ENCODE measurements at places on chromosomes 4 and X.

GRCh38 chrX:12970691-12971202, 4.2 kb upstream of the TMSB4X start:
- DNase-seq = no peak

- no peak for DNase-seq
Observed at GRCh38 chr4:22345678-22346077, 170.2 kb downstream of the ADGRA3 start.

DNA sequence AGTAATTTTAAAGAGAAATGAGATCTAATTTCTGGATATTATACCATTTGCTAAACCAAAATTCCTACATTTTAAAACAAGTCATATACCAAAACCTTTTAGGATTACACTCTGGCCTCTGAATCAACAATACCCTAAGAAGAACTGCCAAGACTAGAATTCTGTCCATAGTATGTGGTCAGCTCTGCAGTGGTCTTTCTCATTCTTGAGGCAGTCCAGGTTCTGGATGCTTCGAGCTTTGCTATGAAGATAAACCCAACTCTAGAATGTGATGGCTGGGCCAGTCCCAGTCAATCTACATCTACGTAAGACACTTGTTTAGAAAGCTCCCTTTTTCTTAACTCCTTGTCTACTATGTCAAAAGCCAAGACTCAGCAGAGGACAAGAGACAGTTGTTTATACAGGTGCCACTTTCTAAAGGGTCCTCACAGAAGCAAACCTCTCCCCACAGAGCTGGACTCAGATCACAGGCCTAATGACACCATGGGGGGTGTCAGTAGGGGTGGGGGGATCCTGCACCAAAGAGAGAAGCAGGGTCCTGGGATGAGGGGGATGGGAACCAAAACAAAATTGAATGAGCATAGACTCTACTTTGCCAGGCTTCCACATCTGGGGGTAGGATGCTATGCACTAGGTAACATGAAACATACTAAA, 63.2 kb downstream of the SH3RF1 start:
- DNase-seq = no peak

DNA sequence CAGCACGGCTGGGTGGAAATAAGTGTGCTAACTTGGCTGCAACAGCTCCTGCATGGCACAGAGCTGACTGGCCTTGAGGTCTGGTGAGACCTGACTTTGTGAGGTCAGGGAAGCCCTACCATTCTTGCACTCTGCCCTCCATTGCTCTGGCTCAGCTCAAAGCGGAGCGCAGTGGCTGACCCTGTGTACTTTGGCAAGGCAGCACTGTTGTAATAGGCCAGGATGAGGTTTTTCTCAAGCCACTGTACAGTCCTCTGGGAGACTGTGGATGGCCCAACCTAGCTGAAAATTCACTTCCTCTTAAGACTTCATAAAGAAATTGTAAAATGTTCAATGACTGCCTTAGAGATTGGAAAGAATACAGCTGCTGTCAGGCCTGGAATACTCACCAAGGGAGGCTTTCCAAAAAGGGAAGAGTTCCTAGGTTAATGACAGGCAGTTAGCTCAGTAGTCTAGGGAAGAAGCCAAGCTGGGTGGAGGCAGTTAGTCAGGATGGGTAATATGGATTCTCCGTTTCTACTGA, 129.8 kb downstream of the GUCY2F start:
- DNase-seq = no peak

GRCh38 chrX:1400049-1400448, 8.1 kb upstream of the SLC25A6 start:
- DNase-seq = no peak

GRCh38 chr4:163815776-163816175, 321.3 kb downstream of the TMA16 start:
- DNase-seq = no peak

DNA sequence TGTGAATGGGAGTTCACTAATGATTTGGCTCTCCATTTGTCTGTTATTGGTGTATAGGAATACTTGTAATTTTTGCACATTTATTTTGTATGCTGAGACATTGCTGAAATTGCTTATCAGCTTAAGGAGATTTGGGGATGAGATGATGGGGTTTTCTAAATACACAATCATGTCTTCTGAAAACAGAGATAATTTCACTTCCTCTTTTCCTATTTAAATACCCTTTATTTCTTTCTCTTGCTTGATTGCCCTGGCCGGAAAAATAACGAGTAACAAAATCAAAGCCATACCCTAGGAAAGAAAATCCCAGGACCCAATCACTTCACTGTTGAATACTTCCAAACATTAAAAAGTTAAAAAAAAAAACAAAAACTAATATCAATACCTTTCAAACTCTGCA, 67.7 kb upstream of the UGT2B4 start:
- no peak for DNase-seq

- DNase-seq = no peak
Observed at GRCh38 chr4:13285336-13285735, 198.8 kb downstream of the RAB28 start.

DNA sequence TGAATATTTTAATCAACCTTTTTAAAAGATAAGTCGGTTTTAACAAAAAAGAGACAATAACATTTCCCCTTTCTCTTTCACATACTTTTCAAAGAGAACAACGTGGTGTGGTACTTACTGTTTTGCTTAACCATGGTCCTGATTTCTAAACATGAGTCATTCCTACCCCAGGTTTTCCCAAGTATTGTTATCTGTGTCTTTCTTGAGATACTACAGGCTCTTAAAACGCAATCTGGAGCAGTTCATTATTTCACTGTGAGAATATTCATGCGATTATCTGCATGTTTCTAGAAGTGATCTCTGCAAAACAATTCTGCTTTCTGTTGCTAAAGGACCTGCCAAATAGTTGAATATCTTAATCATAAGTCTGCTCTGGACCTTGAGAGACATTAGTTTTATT, 127.3 kb downstream of the TENM3 start:
- no peak for DNase-seq

DNA sequence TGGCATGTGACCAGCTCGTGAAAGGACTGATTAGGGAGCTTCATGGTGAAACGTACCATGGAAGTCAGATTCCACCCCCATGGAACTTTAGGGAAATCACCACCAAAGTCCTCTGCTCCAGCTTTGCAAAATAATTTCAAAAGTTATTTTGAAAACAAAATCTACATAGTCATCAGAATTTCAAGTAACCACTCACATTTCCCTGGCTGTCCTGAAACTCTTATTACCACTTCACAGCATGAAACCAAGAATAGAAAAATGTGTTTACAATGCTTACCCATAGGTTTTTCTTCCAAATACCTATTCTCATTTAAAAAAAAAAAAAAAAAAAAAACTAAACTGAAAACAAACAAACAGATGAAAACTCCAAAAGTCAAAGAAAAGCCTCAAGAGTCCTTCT, 198.7 kb downstream of the PDGFRA start:
- DNase-seq = no peak

GRCh38 chr4:79174490-79175252, 151.2 kb downstream of the NAA11 start:
- DNase-seq = no peak

DNA sequence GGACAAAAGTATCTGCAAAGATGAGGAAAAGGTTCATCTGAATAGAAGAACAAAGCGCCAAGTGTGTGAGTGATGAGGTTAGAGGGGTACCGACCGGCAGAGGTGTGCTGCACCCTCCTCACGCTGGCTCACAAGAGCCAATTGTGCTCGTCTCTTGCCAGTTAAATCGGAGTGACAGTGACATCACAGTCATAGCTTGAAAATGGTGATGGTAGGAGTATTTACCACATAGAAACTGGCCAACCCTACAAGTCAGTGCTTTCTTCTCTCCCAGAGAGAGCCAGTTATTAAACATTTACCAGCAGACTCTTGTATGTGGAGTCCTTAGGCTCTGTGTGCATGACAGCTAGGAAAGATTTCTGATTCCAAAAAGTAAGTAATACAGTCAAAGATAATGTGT, 32.4 kb downstream of the CLDN22 start:
- DNase-seq = no peak

- no peak for DNase-seq
Observed at GRCh38 chrX:149374751-149375150, 130.4 kb downstream of the IDS start.

- no peak for DNase-seq
Observed at GRCh38 chrX:12241026-12241425, 102.8 kb downstream of the FRMPD4 start.

DNA sequence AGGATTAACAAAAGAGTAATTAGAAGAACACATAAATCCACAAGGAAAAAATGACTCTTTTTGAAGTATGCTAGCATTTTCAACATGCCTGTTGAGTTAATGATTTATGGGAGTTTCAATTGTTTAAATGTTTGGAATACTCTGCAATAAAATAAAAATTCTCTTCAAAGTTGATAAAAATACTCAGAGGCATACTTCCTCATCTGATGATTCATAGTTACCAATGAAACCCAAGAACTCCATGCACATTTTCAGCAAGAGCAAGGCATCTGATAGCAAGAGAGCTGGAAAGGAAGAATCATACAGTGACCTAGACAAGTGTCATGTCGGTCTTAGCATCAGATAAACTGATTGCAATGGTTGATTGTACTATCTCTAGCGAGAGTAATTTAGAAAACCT, 443.7 kb upstream of the ATOH1 start:
- no peak for DNase-seq

GRCh38 chr4:8709729-8710360, 117.3 kb downstream of the CPZ start:
- DNase-seq = no peak

- no peak for DNase-seq
Observed at GRCh38 chr4:38106311-38106710, 146.1 kb downstream of the PTTG2 start.

DNA sequence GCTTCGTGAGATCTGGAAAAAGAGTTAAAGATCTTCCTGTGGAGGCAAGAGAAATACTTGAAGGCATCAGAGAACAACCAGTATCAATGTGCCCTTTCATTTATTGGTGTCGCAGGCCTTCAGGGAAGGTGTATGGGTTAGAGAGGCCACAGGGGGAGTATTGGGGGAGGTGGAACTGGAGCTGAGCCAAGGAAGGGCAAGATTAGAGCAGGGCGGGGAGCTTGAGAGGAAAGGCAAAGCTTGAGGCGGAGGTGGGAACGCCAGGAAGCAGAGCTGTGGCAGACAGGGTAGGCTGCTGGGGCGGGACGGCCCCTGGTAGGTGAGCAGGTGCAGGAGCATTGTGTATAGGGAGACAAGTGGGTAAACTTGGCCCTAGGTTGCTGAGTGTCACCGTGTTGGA, 329.9 kb downstream of the ARHGAP10 start:
- no peak for DNase-seq

DNA sequence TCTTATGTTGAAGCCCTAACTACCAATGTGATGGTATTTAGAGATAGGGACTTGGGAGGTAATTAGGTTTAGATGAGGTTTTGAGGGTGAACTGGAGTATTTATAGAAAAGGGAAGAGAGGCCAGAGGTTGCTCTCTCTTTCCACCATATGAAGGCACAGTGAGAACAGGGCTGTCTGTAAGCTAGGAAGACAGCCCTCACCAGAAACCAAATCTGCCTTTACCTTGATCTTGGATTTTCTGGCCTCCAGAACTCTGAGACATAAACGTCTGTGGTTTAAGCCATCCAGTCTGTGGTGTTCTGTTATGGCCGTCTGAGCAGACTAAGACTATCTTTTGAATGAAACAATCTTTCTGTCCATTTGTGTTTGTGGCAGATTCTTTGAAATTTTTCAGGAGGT, 223.7 kb downstream of the PDHA2 start:
- DNase-seq = no peak

GRCh38 chrX:275967-276580, 5.1 kb upstream of the PLCXD1 start:
- no peak for DNase-seq

DNA sequence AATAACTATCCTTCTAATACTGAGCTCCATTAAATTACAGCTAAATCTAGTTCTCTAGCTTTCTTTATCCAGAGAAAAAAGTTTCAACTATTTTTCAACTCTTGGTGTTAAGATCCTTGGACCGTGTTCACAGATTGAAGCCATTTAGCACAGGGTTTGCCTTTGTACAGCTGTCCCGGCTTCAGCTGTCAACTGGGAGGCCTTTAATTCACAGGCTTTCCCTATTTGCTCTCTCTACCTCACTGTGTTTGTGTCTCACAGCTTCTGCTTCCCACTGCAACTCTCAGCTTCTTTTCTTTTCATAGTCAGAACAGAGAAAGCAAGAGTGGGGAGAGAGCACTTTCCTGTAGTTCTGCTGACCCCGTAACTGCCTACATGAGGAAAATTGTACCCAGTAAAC, 76.9 kb upstream of the SMAD1 start:
- DNase-seq = no peak

GRCh38 chr4:43374216-43374751, 481.8 kb downstream of the GRXCR1 start:
- no peak for DNase-seq

- no peak for DNase-seq
Observed at GRCh38 chr4:169274033-169274432, 3.3 kb upstream of the SH3RF1 start.
